Cortex of kidney (tissue), 1 donor: ENCODE measurements at places on chromosomes 16 and 17.

DNA sequence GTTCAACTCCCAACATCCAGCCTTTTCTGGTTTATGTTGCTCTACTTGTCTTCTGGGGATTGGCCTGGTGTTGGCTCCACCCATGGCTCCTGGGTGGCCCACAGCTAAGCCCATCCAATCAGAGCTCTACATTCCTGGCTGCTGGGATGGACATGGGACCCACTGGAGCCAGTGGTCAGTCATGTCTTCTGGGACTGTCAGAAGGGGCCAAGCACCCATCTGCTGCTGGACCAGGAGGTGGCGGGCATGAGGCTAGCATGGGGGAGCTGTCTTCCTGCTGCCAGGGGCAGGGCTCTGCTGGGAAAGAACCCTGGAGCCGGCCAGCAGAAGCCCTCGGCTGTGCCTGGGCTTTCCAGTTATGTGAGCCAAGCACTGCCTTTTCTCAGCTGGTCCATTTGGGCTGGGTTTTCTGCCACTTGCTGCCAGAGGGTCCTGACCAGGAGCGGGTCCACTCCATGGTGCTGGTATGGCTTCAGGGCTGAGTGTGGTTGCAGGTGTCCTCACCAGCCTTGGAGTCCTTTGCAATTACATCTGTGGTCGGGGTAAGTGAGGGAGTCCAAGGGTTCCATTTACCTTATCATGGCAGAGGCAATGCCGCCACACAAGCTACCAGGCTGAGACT lies 17.4 kb upstream of the ZNF469 start:
- DNase-seq, result no peak

- no peak for DNase-seq
Measured at GRCh38 chr16:86883583-86884389, 305.4 kb downstream of the FOXL1 start.

- no peak for DNase-seq
Measured at GRCh38 chr17:4973256-4974114, 5.9 kb upstream of the SPAG7 start.

DNA sequence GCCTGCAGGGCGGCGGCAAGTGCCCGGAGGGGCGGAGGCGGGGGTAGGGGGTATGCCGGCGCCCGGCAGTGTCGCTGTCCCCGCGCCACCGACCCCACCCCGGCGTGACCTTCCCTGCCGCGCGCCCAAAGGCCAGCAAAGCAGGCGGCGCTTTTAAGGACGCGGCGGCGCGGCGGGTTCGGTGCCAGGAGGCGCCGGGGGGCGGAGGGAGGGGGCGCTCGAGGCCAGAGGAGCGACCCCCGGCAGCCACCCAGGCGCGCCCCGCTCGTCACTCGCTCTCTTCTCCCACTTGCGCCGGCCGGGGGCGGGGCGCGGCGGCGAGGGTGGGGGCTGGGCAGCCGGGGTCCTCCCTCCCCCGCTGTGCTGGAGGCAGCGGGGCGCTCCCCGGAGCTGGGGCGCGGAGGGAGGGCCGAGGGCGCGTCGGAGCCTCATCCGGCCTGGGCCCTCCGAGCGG lies 8.6 kb upstream of the BAHCC1 start:
- DNase-seq, result no peak

- no peak for DNase-seq
Measured at GRCh38 chr17:36778448-36778847, 158.8 kb upstream of the LHX1 start.

DNA sequence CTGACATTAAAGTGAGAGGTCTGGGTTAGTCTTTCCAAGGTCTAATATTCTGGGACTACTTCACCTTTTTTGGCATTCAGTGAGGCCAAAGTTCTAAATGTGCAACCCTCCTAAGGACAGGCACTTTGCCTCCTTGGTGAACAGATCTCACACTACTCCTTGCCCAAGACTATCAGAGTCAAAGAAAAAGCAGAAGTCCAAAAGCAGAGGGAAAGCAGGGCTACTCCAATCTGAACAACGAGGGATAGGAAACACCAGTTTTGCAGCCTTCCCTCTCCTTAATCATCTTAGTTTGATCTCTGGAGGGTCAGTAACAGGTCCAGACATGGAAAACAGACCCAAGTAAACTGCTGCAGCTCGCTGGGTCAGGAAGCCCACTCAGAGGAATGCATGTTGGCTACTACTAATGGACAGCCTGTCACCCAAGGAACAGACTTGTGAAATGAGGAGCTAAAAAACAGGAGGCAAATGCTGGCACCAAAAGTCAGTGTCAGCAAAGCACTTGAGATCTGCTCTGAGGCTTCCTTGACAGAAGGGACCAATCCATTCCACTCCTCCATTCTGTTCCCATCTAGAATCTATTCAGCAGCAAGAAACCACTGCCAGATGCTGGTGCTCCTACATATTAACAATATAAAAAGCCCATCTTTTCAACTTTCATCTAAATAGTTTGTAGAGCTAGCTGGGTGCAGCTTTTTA lies 29.9 kb downstream of the DCUN1D3 start:
- DNase-seq, result no peak

DNA sequence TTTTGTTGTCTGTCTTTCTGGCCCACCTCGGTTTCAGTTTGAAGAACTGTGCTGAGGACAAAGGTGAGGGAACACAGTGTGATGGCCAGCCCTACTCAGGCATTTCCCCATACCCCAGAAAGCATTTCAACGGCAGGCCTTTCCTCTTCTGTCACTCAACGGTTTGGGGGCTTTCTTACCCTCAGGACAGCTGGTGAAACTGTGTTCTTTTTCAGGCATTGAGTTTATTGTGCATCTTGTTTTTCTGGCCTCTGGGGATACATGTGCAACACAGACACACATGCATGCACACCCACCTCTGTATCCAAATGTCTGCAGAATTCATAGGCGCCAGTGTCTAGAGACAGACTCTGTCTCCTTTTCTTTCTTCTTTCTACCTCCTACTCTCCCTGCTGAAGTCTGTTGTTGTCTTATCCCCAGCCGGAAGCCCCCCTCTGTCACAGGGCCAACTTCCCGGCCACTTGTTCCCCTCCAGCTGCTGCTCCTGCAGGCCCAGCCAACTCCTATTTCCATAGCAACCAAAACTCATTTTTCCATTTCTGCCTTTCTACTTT lies 17.0 kb downstream of the CHD9 start:
- no peak for DNase-seq

DNA sequence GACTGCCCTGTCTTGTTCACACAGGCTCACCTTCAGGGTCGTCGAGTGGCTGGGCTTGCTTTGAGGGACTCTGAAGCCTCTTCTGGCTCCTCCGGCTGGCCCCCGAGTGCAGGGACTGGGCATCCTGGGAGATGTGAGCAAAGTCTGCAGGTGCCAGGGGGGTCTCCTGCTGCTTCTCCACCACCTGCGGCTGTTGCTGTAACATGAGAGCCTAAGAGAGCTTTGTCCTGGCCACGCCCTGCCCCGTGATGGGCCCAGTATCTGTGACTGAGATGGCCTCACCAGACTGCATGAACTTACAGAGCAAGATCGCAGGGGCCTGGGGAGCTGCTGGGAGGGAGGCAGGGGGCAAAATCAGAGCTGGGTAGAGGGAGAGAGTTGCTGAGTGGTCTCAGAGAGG lies 12.5 kb downstream of the ERN2 start:
- no peak for DNase-seq

- no peak for DNase-seq
Measured at GRCh38 chr16:25367773-25368524, 110.3 kb upstream of the ZKSCAN2 start.

GRCh38 chr16:52929478-52930400 lies 123.0 kb downstream of the CHD9NB start:
- no peak for DNase-seq

- DNase-seq, result no peak
Measured at GRCh38 chr16:68267612-68268405, 3.5 kb downstream of the SLC7A6 start.

- no peak for DNase-seq
Measured at GRCh38 chr16:31267332-31268032, 7.7 kb downstream of the ITGAM start.

- DNase-seq, result no peak
Measured at GRCh38 chr17:10793256-10793655, 10.6 kb downstream of the TMEM238L start.

DNA sequence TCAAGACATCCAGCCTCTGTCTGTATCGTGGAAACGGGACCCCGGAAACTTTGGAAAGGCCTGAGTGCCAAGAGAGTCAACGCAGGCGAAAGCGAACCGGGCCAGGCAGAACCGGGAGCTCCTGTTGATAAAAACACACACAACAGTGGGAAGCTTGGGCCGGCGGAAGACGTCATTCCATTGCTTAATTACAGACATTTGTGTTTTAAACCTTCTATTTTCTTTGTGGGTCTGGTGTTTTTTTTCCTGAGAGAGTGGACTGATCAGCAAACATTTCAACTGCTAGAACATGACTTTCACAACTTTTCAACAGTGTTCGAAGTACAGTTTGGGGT lies 878 bp upstream of the RNF157 start:
- no peak for DNase-seq

GRCh38 chr17:72152387-72152929 lies 31.6 kb downstream of the SOX9 start:
- no peak for DNase-seq

DNA sequence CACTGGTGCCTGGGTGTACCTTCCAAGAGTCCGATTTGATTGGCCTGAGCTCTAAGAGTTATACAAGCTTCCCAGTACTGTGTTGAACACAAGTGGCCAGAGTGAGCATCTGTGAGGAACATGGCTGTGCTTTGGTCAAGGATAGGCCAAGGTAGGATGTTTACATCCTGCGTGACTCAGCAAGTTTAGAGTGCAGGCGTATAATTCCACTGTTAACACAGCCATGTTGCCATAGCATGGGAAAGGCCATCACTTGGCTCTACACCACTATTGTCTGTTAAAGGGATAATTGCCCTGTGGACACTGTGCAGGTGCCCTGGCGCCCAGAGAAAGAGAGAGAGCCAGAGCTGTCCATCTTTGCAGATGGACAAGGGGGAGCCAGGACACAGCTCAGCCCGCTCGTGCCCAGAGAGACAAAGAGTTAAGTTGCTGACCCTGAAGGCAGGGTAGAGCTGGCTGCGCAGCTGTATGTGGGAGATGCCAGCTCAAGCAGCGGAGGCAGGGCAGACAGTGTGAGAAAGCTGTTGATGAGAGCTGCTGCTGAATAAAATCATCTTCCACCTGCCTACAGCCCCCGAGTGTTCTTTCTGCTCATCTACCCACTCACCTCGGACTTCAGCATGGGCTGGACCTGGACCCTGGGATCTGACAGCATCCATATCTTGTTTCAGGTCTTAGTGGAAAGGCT lies 11.7 kb downstream of the CFAP52 start:
- no peak for DNase-seq

- no peak for DNase-seq
Measured at GRCh38 chr17:20235747-20236146, 226.6 kb downstream of the SPECC1 start.

- DNase-seq, result no peak
Measured at GRCh38 chr16:28925386-28926228, 569 bp upstream of the RABEP2 start.

- no peak for DNase-seq
Measured at GRCh38 chr16:11233727-11234376, 22.2 kb downstream of the SOCS1 start.

- no peak for DNase-seq
Measured at GRCh38 chr17:4560837-4561256, 470 bp upstream of the GGT6 start.

- DNase-seq, result no peak
Measured at GRCh38 chr16:5025171-5025632, 8.5 kb downstream of the NAGPA start.

DNA sequence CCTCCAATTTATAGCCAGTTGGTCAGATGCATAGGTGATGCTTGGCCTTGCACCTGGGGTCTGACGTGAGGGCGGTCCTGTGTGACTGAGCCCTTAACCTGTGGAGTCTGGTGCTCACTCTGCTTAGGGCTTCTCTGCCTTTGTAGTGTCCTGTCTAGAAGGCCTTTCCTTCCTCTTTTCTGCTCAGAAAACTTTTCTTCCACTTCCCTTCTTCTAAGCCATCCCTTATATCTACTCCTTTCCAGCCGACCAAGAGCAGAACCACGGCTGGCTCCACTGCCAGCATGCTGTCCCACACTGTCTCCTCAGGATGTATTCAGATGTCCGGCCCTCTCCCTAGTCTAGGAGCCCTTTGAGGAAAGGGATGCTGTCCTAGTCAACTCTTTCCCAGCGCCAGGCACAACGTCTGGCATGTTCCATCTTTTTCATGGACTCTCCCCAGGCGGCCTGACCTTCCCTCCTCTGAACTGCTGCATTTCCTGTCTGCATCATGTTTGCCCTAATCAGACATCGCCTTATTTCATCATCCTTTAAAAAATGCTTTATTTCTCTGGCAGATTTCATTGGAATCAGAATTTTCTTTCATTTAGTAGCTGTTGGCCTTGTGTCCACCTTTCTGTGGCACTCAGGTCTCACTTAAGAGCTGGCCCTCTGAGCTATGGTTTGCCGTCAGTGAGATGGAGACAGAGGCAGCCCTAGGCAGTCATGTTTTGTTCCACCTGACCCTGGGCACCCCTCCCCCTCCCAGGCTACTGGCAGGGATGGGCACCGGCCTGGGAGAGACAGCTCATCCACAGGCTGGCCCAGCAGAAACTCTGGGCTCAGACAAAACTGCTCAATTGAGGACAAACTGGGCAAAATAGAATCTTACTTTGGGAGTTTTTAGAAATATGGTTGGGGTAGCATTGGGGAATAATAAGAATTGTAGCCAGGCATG lies 15.5 kb upstream of the BRCA1 start:
- no peak for DNase-seq

GRCh38 chr17:40450175-40450574 lies 6.9 kb downstream of the IGFBP4 start:
- DNase-seq, result no peak
